Kidney (tissue), 22 donors: ENCODE measurements at places on chromosomes 4 and X.

GRCh38 chr4:173195109-173195508 lies 26.5 kb downstream of the GALNT7 start:
- DNase-seq: no peak

GRCh38 chr4:152938237-152938947 lies 2.3 kb downstream of the FHDC1 start:
- DNase-seq: no peak

DNA sequence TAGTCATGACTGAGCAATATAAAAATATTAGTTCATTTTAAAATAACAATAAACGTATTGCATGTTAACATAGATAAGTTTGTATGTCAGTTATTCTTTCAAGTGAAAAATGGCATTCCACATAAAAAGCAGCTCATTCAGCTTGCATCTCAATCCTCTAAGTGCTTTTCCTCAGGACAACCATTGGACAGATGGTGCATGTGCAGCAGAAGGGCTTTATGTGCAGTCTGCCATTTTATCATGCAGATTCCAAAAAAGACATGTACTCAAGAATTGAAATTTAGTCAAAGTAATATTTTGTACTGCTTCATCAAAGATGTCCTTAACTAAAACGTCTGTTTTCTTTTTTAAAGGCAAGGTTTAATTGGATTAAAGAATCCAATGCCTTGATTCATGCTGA lies 93.4 kb downstream of the RS1 start:
- DNase-seq: no peak

DNA sequence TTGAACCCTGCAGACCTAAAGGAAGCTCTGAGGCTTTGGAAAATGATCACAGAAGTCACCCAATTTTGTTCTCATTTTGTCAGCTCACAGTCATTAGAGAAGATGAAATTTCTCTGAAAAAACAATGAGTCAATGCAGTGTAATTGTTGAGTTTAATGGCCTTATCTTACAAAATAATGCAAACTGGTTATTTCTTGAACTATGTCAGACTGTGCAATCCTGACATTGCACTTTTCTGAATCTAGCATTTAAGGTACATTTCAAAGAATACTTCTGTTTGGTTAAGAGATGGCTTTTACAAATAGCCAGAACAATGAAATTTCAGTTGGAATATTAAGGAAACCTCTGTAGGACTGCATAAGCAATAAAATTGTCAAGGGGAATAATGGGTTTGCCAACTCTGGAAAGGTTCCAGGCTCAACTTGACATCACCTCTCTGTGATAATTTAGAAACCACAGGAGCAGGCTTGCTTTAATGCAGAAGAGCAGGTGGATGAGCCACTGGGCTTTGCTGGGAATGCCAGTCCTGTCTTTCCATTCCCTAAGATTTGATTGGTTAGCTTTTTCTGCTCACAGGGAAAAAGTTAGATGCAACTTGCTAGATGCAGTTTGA lies 222.8 kb downstream of the FRMPD4 start:
- no peak for DNase-seq

GRCh38 chrX:153968255-153968654 lies 3.4 kb downstream of the HCFC1 start:
- DNase-seq: no peak

- DNase-seq: peak; percentile 53
Observed at GRCh38 chr4:155444721-155445120, 68.0 kb upstream of the MAP9 start.

DNA sequence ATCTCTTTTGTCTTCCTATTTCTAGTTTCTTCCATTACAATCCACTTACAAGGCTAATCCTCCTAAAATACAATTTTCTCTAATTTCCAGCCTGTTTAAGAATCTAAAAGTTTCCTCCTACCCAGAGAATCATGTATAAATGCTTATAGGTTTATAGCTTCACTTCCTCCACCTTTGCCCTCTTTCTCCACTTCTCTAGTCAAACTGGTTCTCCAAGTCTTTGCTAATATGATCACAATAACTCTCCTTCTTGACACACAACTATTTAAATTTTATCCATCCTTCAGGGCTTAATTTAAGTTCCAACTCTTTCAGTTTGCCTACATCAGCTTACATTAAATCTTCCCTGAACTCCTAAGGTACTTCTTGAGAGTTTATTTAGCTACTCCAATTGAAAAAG lies 69.2 kb downstream of the RPS6KA6 start:
- no peak for DNase-seq

DNA sequence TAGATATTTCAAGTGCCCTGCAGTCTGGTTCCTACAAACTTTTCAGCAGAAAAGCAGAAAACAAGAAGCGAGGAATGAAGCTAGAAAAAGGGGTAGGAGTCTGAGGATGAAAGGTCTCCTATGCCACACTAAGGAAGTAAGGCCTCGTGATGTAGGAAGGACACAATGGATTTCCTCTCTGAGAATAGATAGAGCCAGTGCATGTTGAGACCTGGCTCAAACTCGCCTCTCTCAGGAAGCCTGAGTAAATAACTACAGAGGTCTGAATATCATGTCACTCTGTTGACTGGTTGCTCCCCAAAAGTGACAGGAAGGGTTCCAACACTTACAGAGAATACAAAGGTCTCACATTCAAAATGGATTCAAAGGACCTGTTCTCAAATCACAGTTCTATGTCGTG lies 93.3 kb downstream of the GRIA3 start:
- no peak for DNase-seq
